ENCODE measurements at places on chromosomes 5 and 9. TPM values are rescaled to one million over a fixed set of nuclear protein-coding genes. Genes with fewer than 3 reads are reported as not detected.

Gene RPP25L
- total RNA-seq, result 17.5 TPM

Gene OTP
- not detected for total RNA-seq

Gene MSX2
- 0.53 TPM for total RNA-seq

Gene TAS2R1
- not detected for total RNA-seq

Gene CD72
- total RNA-seq, result not detected

Gene APBA1
- total RNA-seq, result 15.2 TPM

Gene FOXD4
- not detected for total RNA-seq

Gene CAVIN4
- total RNA-seq, result 3.3 TPM

Gene RAD17
- 15.6 TPM for total RNA-seq

Gene LCN15
- total RNA-seq, result not detected

Gene SLC27A6
- total RNA-seq, result 0.29 TPM

Gene PFN3
- total RNA-seq, result not detected

Gene CORO2A
- total RNA-seq, result 0.64 TPM

Gene SHC3
- 7.3 TPM for total RNA-seq
